A549 (cell line): ENCODE measurements at places on chromosomes 1 and 21.

DNA sequence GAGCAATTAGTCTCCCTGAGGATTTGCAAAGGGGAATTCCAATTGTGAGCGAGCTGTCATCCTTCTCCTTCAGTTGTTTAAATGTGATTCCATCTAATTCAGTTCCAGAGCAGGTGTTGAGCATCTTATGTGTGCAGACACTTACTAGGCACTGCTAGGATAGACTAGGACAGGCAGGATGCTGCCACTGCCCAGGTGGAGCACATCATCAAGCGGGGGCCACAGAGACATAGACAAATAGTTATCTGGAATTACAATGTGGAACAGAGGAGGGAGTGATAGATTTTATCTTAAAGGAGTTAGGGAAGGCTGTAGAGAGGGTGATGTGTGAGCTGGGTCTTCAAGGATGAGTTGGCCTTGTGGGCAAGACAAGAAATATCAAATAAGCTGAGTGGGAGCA is 55.9 kb downstream of the CDC7 start:
- DNase-seq: no peak

- DNase-seq: no peak
Observed at GRCh38 chr1:1426496-1427105, 5.5 kb upstream of the ANKRD65 start.

DNA sequence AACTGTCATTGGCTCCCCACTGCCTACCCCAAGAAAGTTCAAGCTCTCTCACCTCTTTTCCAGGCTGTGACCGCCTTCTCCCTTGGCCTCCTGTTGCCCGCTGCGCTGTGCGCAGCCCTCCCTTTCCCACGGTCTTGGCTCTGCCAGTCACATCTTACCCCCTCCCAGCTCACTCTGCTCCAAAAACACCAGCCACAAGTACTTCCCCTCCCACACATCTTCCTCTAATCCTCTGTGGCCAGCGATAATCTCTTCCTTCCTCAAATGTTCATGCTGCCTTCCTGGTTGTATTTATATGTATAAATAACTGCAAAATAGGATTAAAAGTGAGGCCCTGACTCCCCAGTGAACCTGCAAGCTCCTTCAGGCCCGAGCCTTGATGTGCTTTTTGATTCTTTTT is 81.8 kb downstream of the AJAP1 start:
- DNase-seq: no peak

DNA sequence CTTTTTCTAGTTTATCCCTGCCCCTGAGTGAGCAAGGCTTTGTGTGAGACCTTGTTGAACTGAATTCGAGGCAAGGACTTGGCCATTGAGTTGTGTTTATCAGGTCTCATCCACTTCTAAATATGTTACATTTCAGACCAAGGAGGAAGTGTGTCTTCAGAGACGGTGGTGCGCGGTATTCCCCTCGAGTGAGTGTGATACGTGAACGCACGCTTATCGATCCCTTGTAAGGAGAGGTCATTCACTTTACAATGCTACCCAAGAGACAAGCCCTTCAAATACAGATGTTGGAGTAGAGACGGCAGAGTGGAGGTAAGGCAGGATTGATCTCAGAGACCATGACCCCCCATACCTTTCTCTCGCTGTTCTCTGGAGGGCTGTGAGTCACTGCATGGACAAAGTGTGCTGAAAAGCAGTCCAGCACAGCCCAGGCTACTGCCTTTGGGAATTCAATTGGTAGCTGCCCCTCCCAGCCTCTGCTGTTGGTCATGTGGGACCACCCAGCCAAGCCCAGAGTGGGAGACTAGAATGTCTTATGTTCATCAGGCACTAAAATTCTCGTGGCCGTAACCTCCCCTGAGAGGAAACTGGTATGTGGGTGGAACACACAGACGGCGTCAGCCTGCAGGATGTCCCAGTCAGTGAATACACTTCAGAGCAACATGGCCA is 16.3 kb upstream of the MTARC1 start:
- no peak for DNase-seq

- DNase-seq: no peak
Observed at GRCh38 chr1:6955357-6956094, 170.3 kb downstream of the CAMTA1 start.

DNA sequence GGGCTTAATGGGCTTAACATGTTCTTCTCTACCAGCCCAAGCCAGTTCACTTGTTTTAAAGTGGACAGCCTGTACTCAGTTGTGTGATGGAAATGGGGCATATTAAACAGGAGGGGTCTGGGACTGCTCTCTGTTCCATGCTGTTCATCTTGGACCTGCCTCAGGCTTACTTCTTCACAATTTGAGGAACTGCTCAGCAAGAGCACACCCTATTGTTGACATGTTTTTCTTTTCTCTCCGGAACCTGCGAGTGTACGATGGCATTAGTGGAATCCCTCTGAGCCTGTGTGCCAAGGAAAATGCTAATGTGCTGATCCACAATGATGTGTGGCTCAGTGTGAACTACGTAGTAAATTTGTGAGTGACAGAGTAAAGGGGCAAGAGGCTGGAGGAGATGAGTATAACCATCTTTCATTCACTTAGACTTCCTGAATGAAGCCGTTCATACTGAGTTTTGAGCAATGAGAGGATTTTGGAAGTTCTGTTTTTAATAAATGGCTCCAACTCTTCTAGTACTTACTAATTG is 6.9 kb downstream of the AHCYL1 start:
- DNase-seq: no peak

GRCh38 chr1:107188160-107188559 is 47.3 kb downstream of the NTNG1 start:
- no peak for DNase-seq

DNA sequence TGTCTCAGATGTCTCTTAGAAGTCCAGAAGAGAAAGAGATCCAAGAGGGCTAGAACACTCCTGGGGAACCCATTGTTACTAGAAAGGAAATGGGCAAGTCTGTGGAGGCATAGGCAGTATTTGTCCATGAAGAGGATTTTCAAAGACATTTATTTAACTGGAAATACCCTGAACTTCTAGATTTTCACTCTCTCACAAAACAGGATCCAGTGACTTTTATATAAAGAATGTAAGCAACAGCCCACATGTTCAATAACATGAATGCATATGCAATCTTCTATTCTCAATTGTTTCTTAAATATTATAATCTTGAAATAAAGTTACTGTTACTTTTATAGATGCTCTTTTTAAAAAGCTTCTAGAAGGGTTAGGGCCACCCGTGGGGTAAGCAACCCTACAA is 53.4 kb downstream of the TBX15 start:
- DNase-seq: no peak

GRCh38 chr1:192474080-192474683 is 101.4 kb upstream of the RGS1 start:
- DNase-seq: no peak

- peak; percentile 77 for DNase-seq
Observed at GRCh38 chr1:10424034-10424433, 6.2 kb upstream of the CENPS start.

GRCh38 chr1:42385283-42385682 is 4.7 kb downstream of the RIMKLA start:
- DNase-seq: peak; percentile 36
